ENCODE measurements at places on chromosomes 4 and X.

- no peak for DNase-seq
Measured at GRCh38 chr4:7337196-7338058, 97.3 kb downstream of the PSAPL1 start.

DNA sequence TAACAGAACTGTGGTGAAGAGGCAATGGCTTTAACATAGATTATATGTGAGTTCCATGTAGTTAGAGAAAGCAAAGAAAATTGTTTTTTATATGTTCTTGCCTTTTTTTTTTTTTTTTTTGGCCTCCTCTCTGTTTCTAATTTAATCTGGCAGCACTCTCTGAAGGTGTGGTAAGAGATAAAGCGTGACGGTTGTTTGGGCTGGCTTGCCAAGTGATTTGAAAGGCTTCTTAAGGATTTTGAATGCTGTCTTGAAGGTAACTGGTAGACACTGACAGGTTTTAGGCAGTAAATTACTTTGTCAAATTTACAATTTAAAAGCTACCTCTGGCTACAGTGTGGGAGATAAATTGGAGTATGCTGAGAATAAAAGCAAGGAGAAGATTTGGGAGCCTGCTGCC is 269.3 kb upstream of the HS3ST1 start:
- DNase-seq, result no peak

DNA sequence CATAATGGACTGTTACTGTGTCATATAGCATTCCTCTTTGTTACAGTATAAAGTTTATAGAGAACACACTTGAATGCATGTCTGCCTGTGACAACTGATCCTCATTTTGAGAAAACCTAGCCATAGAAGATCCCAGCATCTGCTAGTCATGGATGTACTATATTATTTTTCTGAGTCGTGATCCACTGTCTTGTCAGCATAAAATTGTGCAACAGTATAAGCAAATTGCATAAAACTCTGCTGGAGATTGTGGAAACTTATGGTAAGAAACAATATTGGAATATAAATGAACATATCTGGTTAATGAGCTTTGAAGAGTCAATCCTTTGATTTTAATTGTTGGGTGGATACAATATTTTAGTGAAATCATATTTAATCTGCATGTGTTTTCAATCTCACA is 3.6 kb downstream of the NEIL3 start:
- DNase-seq, result no peak

GRCh38 chr4:21753084-21753760 is 195.3 kb downstream of the KCNIP4 start:
- no peak for DNase-seq

DNA sequence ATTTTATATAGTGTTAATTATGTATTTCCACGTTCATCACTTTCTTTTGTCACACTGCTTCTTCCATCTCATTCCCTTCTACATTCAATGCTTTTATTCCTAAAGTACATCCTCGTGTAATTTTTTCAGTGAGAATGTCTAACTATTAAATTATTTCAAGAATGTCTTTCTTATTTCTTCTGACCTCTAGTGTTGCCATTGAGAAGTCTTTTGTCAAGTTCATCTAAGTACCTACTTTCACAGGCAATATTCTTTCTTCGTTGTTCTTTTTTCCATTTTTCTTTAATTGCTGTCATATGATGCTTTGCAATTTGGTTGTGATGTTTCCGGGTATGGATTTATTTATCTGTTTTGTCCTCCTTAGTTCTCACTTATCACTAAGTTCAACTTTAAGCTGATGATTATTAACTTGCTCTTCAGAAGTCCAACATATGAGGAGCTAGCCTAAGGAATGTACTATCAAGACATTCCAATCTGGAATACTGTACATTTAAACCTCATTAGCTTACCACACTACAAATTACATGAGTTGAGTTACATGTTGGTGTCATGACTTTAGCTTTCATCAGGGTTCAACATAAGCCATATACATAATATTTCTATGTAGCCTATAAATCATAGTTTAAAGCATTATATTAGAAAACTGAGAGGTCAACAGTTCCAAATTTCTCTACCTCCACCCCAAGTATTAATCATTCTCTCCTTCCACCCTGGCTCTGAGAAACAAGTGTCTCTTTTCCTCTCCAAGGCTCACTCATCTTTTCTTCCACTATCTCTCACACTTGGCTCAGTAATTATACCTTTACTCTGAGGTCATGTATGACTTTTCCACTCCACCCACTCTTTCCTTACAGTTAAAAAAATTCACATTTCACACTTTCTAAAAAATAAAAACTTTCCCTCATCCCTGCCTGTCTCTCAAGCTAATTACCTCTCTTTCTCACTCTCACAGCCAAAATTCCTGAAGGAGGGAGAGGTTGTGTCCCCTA is 81.5 kb downstream of the COX18 start:
- DNase-seq, result no peak

DNA sequence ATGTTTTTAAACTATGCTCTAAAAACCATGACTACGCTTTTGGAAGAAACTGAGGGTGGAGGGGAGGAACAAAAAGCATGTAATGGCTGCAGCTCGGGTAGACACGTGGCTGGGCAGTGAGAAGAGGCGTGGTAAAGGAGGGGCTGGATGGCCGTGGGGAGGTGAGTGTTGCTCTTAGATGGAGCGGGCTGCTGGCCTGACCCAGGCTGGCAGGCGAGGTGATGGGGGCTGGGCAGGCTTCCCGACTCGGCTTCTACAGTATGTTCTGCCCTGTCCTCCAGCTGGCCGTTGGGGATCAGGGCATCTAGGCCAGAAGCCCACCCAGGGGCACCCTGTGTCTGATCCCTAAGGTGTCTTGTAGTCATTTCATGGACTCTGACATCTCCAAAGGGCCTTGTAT is 60.7 kb downstream of the EFHC2 start:
- DNase-seq, result no peak

- no peak for DNase-seq
Measured at GRCh38 chr4:184259866-184260265, 42.2 kb upstream of the ENPP6 start.

DNA sequence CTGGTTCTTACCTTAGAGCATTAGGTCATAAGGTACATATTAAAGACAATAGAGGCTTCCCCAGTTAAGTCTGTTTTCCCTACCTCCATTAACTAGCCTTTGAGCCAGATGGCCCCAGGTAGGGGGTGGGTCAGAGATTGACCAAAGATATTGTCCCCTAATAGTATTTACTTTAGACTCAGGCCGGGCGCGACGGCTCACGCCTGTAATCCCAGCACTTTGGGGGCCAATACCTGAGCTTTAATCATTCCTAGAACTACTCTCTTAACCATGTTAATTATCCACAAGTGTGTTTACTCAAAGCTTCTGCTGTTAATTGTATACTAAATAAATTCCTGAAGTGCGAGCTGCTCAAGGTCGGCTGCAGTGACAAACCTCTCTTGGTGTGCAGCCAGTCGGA is 28.0 kb upstream of the AMBN start:
- no peak for DNase-seq

GRCh38 chr4:77859256-77859655 is 3.4 kb upstream of the MRPL1 start:
- no peak for DNase-seq

DNA sequence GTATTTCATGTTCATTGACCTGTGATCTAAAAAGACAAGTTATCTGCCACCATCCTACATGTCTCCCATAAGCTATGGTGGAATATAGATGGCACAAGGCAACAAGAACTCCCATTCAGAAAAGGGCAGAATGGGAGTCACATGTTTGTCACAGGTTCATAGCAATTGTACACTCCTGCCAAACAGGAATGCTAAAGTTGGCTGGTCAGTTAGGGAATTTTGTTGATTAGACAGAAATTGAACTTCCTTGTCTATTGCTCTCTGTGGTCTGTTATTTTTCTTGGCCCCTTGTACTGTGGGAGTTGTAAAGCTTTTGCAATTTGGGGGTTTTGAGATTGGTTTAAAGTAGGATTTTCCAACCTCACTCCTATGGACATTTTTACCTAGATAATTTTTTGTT is 101.7 kb upstream of the SOD3 start:
- DNase-seq, result no peak

DNA sequence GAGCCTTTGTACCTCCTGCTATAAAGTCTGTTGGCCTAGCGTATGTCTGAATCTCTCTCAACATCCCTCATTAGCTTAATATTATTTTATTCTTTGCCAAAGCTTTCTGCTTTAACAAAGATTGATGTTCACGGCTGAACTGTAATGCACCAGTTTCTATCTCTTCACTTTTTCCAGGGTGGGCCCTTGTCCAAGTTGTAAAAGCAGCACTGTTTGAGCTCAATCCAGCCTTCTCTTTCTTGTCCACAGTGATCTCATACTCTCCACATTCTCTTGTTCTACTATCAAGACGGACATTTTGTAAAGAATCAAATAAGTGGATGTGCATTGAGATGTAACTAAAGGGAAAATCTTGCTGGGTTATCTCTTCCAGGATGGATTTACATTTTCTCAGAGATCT is 34.4 kb upstream of the RTL3 start:
- DNase-seq, result no peak

GRCh38 chr4:152112887-152113286 is 352.1 kb upstream of the GATB start:
- no peak for DNase-seq

GRCh38 chrX:9535101-9535500 is 70.2 kb downstream of the TBL1X start:
- DNase-seq, result no peak

DNA sequence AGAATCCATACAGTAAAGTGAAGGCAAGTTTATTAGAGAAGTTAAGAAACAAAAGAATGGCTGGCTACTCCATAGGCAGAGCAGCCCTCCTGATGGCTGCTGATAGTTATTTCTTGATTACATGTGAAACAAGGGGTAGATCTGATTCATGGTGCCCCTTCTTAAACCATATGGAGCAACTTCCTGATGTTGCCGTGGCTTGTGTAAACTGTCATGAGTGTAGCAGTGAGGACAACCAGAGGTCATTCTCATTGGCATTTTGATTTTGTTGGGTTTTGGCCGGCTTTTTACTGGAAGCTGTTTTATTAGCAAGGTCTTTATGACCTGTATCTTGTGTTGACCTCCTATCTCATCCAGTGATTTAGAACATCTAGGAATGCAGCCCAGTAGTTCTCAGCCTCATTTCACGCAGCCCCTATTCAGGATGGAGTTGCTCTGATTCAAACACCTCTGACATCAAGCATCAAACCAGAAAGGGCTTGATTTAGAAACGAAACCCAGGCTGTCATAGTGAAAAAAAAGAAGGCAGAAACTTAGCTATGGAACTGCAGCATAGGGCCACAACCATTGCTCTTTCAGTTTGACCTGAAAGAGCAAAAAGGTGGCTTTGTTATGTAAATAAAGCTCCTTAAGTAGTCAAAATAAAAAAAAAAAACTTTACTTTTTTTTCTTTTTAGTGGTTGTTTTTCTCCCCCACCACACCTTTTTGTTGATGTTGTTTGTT is 37.8 kb downstream of the SPCS3 start:
- DNase-seq, result no peak

DNA sequence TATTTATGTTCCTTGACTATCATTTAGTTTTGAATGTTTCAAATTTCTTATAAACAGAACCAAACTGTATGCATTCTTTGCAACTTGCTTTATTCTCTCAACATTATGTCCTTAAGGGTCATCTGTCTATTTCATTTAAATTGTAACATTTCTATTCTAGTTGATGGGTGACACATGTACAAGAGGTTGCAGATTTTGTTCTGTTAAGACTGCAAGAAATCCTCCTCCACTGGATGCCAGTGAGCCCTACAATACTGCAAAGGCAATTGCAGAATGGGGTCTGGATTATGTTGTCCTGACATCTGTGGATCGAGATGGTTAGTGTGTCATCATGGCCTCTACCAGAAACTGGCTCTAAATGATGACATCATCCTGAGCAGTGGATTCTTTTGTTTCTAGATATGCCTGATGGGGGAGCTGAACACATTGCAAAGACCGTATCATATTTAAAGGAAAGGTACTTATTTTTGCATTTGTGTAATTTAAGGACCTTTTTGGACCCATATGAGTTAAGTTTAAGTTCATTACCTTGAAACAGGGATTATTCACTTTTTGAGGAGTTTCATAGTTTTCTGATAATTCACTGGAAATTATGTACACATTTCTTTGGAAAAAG is 6.1 kb downstream of the LIAS start:
- DNase-seq, result no peak

DNA sequence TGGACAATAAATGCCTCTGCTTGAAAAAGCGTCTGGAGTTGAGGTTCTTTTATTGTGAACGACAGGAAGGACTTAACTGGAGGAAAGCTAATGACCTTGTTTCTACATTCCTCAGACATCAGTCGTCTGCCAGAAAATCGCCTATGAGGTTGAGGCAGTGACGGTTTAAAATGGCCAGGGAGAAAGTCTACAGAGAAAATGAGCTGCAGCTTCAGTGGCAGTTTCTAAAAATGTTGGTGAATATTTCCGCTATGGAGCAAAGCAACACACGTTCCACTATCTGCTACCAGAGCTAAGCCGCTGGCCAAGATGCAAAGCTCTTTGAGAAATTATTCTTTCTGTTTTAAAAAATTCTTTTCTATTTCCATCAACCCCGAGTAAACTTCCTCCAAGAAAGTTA is 116.9 kb upstream of the GALNT7 start:
- DNase-seq, result no peak

DNA sequence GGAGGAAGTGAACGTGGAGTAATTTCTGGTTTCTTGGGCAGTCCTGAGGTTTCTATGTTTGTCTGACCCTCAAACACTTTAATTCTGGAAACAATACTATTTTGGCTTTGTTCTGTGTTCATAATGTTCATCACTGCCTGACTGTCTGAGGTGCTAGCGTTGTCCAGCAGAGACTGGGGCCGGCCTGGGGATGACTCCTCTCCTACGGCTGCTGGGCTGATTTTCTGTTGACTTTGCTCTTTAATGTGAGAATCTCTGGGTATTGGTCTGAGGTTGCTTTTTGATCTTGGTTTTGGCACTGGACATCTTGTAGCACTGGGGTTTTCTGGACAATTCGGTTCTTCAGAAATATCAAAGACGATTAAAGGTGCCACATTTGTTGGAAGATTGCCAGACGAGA is 75.8 kb downstream of the RPS3A start:
- no peak for DNase-seq

DNA sequence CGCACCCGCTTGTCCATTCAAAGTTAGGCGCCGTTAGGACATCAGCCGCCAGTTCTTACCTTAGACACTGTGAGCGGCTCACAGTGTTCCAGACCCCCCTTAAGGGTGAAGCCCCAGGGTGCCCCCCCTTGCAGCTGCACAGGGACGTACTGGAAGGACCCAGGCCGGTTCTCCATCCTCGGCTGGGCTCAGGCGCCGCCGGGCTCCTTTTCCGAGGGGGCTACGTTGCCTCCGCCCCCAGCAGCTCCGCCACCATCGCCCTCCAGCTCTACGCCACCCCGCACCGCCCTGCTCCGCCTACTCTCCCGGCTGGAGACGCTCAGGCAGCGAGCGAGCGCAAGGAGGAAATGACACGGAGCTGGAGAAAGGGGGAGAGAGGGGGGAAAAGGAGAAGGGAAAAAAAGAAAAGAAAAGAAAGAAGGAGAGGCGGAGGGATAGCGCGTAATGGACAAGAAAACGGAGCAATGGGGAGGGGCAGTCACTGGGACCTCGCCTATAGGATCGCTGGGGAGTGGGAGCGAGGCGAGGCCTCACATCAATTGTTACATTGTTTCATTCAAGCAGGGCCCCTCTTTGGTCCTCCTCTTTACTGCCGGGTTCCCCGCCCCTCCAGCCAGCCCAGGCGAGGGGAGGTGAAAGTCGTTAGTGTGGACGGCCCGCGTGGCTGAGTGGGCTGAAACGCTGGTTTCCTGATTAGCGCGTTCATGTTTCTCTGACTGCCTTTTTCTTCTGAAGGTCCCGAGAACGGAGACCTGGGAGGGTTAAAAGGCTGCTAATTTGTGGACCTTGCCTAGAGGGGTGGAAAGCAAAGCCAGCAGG is at the start of gene SHROOM4:
TSS of gene SHROOM4 (minus strand) at position 352 of the 819 bp plus-strand sequence. CDS start at position 176, 176 bp downstream.
- no peak for DNase-seq

GRCh38 chr4:158319880-158320279 is 109.6 kb downstream of the TMEM144 start:
- no peak for DNase-seq

- DNase-seq, result no peak
Measured at GRCh38 chrX:124665621-124666400, 319.4 kb downstream of the SH2D1A start.

Data from CD4-positive, alpha-beta T cell treated with Interferon alpha-2 for 1 hour (primary cell).